Right renal pelvis (tissue), 4 donors: ENCODE measurements at places on chromosomes 3 and 15.

DNA sequence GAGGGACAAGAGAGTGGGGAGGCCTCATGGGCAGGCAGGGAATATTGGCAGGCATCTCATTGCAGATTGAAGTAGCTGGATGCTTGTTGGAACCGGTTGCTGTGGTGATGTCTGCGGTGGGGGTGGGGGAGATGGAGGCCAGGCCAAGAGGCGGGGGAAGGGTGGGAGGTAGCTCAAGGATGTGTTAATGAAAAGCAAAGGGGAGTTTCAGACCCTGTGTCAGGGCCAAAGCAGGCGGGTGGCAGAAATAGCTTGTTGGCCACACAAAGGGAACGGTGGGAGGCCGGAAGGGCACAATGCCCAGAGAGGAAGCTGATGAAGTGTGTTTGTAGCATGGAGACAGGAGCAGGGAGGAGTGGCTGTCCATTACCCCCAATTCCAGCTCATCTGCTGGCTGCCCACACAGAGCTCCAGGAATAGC is 28.0 kb downstream of the CCDC33 start:
- DNase-seq: no peak

- DNase-seq: no peak
Measured at GRCh38 chr3:9169956-9170850, 79.2 kb downstream of the SRGAP3 start.

- DNase-seq: no peak
Measured at GRCh38 chr3:134040066-134040465, 10.3 kb upstream of the SLCO2A1 start.

DNA sequence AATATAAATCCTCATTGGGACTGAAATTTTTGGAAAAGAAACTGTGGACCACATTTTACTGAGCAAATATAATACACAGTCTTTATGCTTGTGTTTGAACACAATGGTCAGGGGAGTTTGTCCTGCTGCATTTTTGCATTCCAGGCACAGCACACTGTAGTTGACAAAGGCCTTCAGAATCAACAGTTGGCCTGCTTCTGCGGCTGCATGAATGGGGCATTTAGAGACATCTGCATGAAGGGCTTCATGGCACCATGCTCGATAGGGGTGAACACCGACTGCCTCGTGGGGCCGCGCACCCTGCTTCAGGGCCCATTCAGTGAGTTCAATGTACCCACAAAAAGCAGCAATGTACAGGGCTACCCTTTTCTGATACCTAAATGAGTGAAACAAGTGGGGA is 15.4 kb upstream of the COMMD2 start:
- no peak for DNase-seq

DNA sequence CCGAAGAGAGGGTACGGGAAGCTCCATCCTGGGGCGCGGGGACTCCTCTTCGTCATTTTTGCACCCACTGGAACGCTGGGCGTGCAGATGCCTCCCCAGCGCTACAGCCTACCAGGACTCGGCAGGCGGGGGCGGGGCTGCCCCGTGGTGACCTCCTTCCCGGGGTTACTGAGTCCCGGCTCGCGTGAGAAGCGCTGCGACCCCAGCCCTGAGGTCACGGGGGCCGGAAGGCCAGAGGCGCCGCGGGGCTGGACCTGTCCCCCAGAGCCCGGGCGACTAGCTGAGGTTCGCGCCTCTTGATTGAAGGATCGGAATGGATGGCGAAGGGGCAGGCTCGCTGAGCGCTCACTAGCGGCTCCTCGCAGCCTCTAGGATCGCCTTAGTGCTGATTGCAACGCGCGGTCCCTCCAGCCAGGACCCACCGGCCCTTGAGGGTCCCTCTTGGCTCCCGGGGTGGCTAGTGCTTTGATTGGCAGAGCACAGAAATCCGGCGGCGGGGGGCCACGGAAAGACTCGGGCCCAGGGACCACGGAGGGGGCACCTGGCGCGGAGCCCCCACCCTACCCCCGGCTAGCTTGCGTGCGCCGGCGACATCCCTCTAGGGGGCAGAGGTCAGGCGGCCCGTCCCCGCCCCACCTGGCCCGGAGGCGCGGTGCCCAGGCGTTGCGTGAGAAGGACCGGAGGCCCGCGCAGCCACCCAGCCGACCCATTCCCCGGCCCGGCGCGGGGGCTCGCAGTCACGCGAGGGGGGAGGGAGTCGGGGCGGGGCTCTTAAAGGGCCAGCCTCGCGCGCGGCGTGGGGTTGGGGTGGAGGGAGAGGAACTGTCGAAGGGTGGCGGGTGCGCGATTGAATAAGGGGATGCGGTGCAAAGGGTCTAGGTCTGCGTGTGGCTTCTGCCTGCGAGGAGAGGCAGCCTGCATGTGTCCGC is 781 bp upstream of the CYP1A1 start:
- no peak for DNase-seq

DNA sequence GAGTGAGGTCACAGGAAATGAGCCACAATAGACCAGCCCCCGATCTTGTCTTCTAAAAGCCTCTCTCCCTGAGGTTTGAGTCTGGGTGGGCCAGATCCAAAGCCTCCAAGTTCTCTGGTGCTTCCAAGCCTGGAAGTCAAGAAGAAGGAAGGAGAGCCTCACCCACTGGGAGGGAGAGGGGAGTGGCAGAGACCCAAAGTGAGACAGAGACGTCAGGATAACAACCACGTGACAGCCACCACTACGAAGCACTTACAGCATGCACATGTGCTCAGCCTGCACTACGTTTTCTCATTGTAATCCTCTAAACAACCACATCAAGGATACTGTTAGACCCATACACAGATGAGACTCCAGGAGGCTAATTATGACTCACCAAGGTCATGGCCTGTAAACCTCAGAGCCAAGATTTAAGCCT is 197.3 kb upstream of the LINGO1 start:
- DNase-seq: no peak

DNA sequence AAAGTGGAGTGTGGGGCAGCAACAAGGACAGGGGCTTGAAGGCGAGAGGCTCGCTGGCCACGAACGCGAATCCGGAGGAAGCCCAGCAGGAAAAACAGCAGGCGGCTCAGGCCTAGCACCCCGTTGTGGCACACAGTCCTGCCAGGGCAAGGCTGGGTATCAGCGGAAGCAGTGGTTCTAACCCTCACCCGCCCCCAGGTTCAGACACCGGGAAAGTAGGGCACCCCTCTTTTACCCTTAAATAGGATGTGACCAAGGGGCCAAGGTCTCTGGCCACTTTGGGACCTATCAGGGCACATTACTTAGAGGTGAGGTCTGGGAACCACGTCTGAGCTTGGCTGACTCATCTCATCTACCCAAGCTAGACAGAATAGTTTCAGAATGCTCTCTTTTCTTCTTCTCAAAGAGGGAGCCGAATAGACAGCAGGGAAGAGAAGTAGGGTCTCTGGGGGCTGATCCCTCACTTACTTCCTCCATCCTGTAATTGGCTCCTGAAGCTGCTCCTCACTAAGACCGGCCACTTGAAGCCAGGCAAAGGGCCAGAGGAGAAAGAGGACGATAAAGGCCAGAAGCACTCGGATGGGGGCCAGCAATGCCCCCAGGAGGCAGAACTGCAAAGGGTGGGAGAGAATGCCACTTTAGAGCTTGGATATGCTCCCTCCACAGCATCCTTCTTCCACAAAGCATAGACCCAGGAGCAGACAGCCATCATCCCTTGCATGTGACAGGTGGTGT is 1.7 kb downstream of the LPCAT4 start:
- no peak for DNase-seq

- no peak for DNase-seq
Measured at GRCh38 chr15:34358367-34358766, 8.6 kb downstream of the LPCAT4 start.

- no peak for DNase-seq
Measured at GRCh38 chr15:81296673-81297072, 27.3 kb downstream of the STARD5 start.

- no peak for DNase-seq
Measured at GRCh38 chr3:100081311-100081710, 33.0 kb downstream of the FILIP1L start.

DNA sequence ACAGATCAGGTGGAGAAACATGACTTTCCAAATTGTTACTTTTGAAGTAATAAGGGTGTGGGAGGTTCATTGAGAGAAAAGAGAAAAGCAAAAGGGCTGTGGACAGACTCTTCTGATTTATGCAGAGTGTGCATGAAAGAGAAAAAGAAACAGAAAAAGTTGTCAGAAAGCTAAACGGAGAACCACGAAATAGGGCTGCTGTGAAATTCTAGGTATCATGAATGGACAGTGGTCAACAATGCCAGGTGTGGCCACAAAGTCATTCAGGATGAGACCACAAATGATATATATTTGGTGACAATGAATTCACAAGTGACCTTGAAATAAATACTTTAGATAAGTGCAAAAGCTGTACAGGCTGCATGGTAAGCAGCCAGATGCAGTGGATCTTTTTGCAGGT is 170.1 kb downstream of the IL5RA start:
- no peak for DNase-seq

DNA sequence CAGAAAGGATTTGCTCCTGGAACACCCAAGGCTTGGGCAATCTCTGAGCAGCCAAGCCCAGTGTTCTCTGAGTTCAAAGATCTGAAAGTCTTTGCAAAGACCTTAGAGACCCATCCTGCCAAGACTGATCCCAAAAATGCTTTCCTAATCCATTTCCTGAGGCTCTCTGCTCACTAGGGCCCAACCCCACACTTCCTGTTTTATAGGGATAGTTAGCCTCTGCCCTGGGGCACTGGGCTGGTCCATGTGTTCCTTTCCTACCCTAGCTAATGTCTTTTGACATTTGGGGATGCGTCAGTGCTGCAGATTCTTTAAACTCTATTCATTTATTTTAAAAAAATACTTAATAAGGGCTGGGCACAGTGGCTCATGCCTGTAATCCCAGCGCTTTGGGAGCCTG is 372.7 kb downstream of the ROBO2 start:
- no peak for DNase-seq

DNA sequence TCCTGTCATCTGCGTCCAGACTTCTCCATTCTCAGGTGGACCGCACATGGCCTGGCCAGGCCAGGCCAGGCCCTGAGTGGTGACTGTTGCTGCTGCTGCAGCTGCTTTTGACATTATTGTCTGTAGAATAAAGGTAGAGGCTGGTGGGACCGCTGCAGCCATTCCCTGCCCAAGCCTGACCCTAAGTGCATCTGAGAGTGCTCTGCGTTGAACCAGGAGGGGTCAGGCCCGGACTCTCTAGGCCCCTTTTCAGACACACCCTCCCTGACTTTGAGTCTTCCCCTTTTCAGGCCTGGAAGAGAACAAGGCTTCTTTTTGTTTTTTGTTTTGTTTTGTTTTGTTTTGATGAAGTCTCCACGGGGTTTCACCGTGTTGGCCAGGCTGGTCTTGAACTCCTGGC is 54.6 kb upstream of the FLNB start:
- DNase-seq: no peak

- no peak for DNase-seq
Measured at GRCh38 chr15:38066612-38067011, 132.2 kb downstream of the TMCO5A start.

- no peak for DNase-seq
Measured at GRCh38 chr15:90497376-90497775, 32.3 kb upstream of the CRTC3 start.

DNA sequence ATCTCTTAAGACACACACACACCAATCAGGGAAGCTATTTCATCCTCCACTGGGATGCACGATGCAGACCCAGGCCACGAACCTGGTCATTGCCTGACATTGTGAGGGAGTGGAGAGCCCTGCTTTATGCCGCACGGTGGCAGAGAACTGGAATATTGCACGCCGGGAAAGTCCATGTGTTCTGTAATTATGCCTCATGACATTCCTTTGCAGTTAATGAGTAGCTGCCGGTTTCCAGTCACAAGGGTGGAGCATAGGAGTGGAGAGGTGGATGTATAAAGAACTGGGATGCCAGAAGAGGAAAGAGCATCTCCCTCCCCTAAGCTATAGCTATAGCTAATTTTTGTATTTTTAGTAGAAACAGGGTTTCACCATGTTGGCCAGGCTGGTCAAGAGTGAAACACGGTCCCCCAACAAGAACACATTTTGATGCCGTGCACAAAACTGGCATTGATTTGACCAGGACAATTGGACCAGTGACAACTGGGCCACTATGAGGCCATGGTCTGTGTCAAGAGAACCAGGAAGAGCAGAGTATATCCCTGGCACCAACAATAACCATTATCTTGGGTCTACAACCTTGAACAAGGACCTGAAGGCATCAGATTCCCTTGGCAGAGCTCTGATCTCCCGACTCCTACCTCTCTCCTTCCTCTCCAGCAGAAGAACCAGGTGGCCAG is 51.4 kb downstream of the SH3BP5 start:
- DNase-seq: no peak

DNA sequence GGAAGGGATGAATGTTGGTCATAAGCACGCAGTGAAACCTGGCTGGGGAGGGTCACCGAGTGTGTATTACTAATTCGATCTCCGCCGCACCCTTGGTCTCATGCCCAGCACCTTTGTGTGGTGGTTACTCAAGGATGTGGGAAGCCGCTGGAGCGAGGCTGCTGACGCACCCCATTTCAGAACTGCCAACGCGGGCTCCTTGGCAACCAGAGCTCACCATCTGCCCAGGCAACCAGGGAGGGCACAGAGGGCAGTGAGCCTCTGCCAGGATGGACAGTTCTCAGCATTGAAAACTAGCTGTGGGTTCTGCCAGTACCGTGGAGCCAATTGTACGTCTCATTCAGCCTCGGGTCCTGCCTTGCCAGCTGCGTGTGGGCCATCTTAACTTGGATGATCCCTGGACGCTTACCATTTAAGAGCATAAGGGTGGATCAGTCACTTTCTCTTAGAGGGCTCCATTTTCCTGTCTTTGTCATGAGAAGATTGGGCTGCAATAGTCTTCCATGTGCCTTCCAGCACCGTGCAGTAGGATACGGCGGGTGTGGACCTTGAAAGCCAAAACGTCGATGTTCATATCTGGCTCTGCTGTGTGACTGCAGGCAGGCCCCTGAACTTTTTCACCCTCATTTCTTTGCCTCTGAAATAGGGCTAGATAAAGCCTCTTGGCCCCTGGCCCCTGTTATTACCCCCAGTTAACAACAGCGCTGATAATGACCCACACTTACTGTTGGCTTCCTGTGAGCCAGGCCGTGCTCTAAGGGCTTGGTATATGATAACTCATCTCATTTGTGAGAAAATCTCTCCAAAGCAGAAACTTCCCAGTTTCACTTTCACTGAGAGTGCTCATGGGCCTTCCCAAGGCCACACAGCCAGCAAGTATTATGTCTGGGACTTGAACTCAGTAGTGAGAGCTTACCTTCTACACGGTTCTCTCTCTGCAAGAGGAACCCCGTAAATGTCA is 238.8 kb downstream of the OPA1 start:
- DNase-seq: no peak

DNA sequence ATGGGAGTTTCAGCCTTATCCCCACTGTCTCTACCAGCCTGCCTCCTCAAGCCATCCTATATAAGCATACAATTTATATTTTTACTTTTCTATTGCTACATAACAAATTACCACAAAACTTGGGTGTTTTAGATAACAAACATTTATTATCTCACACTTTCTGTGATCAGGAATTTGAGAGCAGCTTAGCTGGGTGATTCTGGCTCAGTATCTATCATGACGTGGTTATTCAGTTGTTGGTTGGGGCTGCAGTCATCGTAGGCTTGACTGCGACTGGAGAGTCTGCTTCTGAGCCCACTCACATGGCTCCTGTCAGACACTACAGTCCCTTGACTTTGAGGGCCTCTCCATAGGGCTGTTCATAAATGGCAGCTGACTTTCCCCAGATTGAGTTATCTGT is 20.7 kb downstream of the PARP15 start:
- DNase-seq: no peak

- DNase-seq: no peak
Measured at GRCh38 chr3:70620956-70621355, 308.5 kb upstream of the MDFIC2 start.

- no peak for DNase-seq
Measured at GRCh38 chr3:69113536-69113935, 8.9 kb downstream of the LMOD3 start.
